ENCODE measurements at places on chromosomes 6 and 20. TPM values are rescaled to one million over a fixed set of nuclear protein-coding genes. Genes with fewer than 3 reads are reported as not detected.

Gene REPS1
- polyA plus RNA-seq, result 70.3 TPM

Gene DACT2
- 16.1 TPM for polyA plus RNA-seq

Gene KCNQ5
- 0.37 TPM for polyA plus RNA-seq

Gene LCA5
- polyA plus RNA-seq, result 12.9 TPM

Gene ARFGAP1
- polyA plus RNA-seq, result 52.9 TPM

- no peak for DNase-seq
Measured at GRCh38 chr6:50655848-50656453, 57.4 kb upstream of the TFAP2D start.

- no peak for DNase-seq
Measured at GRCh38 chr6:56526860-56527544, 115.7 kb downstream of the DST start.

DNA sequence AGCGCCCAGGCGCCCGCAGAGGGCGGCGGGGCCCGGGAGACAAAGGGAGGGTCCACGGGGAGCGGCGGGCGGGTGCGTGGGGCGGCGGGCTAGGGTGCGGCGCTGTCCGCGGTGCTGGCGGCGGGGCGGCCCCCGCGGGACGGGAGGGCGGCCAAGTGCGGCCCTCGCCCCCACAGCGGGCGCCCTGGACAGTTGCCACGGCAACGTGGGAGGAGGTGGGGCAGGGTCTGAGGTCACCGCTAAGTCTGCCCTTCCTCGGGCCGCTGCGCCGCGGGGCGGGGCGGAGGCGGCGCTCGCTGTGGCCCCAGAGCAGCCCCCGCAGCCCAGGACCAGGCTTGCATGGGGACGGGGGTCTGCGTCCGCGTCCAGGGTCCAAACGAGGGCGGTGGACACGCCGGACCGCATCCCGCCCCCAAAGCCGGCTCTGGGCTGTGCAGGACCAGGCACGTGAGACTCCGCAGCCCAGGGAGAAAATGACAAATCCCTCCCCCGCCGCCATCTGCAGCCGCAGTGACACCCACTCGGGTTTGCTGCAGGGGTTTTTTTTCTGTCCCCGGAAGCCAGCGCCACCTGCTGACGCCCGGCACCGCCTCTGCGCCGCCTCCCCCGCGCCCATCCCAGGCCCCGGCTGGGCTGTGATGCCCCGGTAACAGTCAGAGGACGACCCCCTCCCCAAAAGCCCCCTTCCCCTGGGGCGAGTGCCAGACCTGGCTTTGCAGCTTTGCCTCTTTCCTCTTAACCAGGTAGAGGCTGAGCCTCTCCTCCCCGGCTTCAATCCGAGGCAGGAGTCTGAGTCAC lies 36.8 kb downstream of the YTHDF1 start:
- no peak for DNase-seq

- no peak for DNase-seq
Measured at GRCh38 chr6:34474754-34475153, 8.9 kb downstream of the PACSIN1 start.

GRCh38 chr6:129790785-129791184 lies 70.3 kb downstream of the TMEM244 start:
- DNase-seq, result no peak

GRCh38 chr20:35007413-35007812 lies 51.7 kb downstream of the MYH7B start:
- no peak for DNase-seq

- no peak for DNase-seq
Measured at GRCh38 chr6:147054871-147055270, 149.3 kb upstream of the STXBP5 start.

DNA sequence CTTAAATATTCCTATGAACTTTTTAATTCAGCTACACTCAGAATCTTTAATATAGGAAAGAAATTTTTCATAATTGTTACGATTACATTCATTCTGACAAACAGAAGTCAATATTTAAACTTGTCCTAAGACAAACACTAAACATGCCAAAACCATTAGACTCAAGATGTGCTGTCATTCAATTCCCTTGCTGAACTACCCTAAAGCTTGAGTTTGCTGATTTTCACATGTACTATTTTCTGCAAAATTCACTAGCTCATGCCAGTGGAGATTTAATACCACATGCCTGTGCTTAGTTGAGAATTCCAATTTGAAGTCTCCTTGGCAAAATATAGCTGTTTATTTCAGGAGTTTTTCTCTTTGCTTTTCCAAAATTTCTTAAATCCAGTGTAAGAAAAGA lies 448.0 kb downstream of the COL12A1 start:
- no peak for DNase-seq

- no peak for DNase-seq
Measured at GRCh38 chr20:1588533-1589460, 31.0 kb downstream of the SIRPB1 start.

DNA sequence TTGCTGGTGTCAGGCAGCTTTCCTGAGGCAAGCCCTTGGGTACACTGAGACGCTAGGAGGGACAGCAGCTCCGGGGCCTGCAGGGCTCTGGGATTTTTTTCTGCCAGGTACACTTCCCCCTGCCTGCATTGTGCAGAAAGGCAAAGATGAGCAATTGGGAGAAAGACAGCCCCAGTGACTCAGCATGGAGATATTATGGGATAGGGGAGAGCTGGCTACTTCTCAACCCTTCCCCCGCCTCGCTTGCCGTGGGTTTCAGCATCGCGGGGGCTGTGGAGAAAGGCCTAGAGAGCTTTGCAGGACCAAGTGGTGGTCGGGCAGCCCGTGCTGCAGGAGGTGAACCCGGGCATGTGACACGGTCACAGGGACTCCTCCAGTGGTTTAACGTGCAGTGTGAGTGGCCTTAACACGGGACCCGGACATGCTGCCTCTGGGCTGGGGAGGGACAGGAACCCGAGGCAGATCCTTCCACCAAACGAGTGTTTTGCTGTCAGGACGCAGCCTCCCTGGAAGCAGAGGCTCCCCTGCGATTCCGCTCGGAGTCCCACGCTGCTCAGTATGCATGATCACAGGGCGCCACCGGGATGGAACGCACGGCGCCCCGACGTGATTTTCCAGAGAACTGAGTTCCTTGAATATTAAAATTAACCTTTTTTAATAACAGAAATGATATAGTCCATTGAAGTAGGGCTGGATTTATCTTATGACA lies 139.9 kb downstream of the CDH4 start:
- no peak for DNase-seq

DNA sequence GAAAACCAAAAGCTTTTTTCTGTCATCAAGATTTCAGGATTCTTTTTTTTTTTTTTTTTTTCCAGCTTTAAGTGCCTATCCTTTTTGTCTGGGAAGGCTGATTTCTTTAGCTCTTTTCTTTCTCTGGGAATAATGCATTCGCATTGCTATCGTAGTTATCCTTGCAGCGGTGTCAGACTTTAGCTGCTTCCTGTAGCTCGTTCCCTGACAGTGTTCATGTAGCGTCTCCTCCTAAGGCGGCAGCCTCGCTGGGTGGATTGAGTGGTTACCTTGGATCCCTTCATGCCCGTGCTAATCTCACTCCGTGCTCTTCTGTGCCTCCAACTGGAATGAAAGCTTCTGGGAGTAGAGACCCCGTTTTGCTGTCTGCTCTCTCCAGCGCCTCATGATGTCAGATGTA lies 43.1 kb downstream of the UST start:
- no peak for DNase-seq

- no peak for DNase-seq
Measured at GRCh38 chr20:37007898-37008649, 56.6 kb upstream of the SAMHD1 start.

GRCh38 chr6:105790635-105791034 lies 295.5 kb upstream of the PRDM1 start:
- no peak for DNase-seq

DNA sequence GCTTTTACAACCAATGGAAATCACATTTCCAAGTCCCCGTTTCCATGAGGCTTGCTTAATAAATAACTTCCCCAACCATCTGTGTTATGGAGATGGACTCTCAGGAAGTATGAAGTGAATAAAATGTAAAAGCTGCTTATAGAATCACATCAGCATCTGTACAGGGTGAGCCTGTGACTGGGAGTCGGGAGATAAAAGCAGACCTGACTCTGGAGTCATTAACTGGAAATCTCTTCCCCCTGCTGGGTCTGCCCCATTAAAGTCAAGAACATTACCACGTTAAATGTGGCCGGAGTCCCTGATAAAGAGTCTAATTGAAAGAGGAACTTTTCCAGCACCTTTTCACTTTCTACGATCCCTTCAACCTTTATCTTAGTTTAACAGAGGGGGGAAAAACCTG lies 368.5 kb downstream of the DOK5 start:
- DNase-seq, result no peak

DNA sequence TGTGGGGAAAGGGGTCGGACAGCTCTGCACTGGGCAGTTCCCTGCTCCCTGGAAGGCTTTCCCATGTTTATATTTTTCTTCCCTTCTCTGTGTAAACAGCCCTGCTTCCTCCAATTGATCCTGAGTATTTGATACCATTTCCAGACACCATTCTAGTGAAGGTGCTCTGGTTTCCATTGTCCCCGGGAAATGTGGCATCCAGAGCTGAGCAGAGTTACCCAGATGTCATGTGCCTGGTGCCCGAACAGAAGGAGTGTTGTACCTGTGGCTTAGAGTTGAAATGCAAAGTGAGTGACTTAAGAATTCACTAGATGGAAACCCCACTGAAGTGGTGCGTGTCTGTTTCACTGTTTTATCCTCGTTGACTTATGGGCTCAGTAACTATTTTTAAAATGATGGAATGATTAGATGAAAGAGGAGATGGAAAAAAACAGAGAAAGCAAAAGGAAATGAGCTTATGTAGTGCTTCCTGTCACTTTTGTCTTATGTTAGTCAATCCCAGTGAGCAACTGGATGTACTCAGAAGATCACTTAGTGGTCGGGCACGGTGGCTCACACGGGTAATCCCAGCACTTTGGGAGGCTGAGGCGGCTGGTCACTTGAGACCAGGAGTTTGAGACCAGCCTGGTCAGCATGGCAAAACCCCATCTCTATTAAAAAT lies 83.8 kb downstream of the SASH1 start:
- no peak for DNase-seq

GRCh38 chr6:75081047-75081446 lies 124.8 kb downstream of the COL12A1 start:
- DNase-seq, result no peak

GRCh38 chr6:89807581-89807980 lies 12.0 kb downstream of the MDN1 start:
- DNase-seq, result no peak

DNA sequence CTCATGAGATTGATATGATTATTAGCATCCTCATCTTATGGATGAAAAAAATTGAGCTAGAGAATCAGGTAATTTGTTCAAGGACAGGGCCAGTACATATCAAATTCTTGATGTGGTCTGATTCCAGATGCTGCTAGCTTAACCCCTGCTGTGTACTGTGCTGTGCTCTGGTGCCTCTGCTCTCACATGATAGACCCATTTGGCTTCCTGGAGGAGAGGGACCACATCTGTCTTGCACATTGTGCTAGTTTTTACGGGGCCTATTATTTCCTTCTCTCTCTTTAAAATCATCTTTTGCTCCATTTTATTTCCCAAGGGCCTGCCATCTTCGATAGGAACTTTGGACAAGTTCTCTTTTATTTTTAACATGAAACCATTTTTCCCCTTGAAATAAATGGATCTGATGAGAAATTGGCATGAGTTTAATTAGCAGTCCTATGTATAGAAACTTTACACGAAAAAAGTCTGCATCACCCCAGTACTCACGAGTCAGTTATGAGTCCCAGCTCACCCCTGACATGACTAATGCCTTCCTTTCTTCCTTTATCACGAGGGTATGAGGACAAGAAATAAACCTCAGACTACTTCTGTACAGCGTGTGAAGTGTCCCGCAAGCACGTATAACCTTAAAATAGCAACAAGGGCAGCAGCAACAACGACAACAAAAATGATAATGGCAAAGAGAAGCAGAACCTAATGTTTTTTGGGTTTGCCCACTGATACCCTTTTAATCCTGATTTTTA lies 26.5 kb downstream of the CD109 start:
- no peak for DNase-seq

DNA sequence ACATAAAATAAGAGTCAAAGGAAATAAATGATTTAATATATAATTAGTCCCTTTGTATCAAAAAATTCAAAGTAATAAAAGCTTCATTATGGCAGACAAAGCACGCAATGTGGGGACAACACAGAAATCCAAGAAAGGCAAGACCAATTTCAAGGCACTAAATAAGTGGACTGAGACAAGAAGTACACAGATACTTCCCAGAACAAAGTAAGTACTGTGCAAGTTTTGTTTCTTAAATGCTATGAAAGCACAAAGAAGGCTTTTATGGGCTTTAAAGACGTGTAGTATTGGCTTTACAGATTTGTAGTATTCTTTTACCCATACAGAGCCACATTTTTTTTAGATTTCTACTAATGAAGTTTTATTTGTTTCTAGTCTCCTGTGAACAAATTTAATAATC lies 174.6 kb downstream of the TRDN start:
- no peak for DNase-seq

DNA sequence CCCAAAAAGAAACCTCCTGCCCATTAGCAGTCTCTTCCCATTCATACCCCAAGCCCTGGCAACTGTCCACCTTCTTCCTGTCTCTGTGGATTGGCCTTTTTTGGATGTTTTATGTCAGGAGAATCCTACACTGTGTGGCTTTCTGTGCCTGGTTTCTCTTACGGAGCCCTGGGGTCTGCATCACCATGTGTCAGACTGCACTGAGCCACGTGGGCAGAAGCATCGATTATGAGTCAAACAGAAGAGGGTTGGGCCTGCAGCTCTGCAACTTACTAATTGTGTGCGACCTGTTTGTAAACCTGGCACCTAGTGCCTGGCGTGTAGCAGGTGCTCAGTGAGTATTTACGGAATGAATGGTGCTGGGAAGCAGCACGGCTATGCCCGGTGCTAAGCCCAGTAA lies 62.6 kb downstream of the IGF2R start:
- DNase-seq, result no peak

DNA sequence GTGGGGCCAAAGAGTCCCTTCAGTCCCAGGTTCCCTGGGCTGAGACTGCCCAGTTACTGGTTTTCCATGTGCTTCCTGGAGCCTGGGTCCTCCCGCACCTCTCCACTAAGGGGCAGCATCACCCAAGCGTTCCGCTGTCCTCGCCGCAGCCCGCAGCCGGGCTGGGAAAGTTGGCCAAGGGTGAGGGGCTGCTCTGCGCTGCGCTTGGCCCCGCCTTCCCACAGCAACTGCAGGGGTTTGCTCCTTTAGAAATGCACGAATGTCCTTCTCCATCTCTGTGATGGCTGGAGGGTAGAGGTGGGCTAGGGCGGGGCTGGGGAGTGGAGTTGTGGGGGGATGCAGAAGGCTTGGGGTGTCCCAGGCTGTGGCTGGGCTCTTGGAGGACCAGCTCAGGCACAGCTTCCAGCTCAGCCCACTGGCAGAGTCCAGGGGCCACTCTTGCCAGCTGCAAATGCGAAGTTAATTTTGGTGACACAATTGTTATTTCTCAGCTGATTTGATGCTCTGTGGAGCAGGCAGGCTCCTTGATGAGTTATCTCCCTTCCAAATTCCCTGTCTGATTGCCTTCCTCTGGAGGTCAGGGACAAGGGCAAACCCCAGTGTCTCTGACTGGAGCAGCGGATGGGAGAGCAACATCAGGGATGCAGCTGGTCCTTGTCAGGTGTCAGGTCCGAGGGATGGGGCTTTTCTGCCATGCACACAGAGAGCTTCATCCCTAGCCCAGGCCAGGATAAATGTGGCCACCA lies 63.2 kb downstream of the NOL4L start:
- DNase-seq, result no peak

- DNase-seq, result no peak
Measured at GRCh38 chr6:3457710-3458602, 1.1 kb upstream of the SLC22A23 start.
